ENCODE measurements at places on chromosomes 3 and 15. TPM values are rescaled to one million over a fixed set of nuclear protein-coding genes. Genes with fewer than 3 reads are reported as not detected.

DNA sequence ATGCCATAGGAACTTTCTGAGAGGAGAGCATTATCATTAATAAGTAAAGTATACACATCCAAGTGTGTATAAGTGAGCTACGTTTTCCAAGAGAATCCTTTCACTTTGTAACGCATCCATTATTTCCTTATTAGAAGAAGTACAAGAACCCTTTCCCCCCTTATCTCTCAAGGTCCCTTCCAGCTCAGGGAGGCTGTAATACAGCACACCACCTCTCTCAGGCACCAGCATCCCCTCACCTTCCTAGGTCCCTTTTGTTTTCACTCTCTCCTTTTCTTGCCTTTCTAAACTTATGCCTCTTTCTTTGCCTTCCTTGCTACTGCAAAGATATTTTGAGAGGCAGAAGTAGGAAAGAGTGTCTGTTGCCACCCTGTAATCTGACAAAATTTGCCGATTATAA is 446.0 kb downstream of the GRM7 start:
- no peaks in the 10 kb centered on the region for H3K4me1 ChIP-seq
- ATAC-seq, result no peak
- H3K27me3 ChIP-seq, result no peaks in the 10 kb centered on the region
- no peak overlapping the region for H3K4me3 ChIP-seq

DNA sequence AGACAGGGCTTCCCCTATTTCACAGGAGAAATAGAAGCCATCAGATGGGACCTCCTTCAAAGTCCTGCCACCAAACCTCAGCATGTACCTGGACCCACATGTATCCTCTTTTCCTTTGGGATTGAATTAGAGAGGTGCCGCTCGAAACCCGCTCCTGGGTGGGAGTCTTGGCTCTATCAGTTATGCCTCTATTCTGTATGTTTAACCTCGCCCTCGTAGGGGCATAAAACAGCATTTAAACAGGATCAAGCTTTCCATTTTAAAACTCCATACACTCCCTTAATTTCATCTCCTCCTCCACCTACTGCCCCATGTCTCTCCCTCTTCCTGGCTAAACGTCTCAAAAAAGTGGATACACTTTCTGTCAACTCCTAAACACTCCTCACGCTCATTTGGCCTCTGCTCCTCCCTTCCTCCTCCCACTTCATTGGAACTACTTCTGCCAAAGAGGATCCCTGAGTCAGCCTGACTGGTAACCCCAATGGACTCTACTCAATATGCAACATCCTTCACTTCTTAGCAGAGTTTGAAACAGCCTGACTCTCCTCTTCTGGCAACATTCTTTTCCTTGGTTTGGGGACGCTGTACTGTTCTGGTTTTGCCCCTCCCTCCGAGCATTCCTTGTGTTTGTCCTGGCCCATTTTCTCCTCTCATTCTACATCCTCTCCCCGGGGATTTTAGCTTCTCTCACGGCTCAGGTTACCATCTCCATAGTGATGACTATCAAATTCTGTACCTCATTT is 23.0 kb upstream of the MUC20 start:
- peak overlapping the region; percentile 6 for H3K27ac ChIP-seq
- ATAC-seq, result peak; percentile 51
- peaks cover 10% of the 10 kb centered on the region for H3K4me1 ChIP-seq
- no peak overlapping the region for H3K4me3 ChIP-seq
- no peaks in the 10 kb centered on the region for H3K36me3 ChIP-seq

GRCh38 chr3:10758304-10759037 is 57.6 kb upstream of the SLC6A11 start:
- no peaks in the 10 kb centered on the region for H3K36me3 ChIP-seq
- no peaks in the 10 kb centered on the region for H3K4me1 ChIP-seq
- no peak overlapping the region for H3K4me3 ChIP-seq
- peak; percentile 72 for ATAC-seq
- H3K27ac ChIP-seq, result no peak overlapping the region
- H3K27me3 ChIP-seq, result peaks cover 76% of the 10 kb centered on the region

DNA sequence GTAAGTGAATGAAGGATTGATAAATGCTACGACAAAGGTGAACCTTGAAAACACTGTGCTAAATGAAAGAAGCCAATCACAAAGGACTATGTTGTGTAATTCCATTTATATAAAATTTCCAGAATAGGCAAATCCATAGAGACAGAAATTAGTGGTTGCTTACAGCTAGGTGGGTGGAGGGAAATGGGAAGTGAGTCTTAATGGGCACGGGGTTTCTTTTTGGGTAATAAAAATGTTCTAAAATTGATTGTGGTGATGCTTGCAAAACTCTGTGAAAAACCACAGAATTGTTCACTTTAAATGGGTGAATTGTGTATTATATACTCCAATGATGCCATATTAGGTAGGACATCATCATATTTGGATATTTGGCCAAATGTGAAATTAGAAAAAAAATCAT is 20.9 kb upstream of the TEX9 start:
- no peaks in the 10 kb centered on the region for H3K4me1 ChIP-seq
- ATAC-seq, result no peak
- H3K27me3 ChIP-seq, result no peaks in the 10 kb centered on the region
- no peak overlapping the region for H3K27ac ChIP-seq
- H3K4me3 ChIP-seq, result no peak overlapping the region

DNA sequence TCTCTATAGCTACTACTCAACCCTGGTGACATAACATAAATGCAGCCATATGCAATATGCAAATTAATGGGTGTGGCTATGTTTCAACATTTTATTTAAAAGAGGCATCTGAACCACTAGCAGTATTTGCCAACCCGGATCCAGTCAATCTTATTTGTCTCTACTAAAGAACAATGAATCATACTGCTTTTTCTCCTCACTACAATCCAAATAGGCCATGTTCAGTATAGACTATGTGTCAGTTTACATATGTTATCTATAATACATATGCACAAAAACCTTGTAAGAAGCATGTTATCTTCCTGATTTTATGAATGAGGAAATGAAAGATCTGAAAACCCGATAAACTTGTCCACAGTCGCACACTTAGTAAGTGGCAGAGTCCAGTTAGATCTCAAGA is 125.7 kb downstream of the STAG1 start:
- H3K27me3 ChIP-seq, result no peaks in the 10 kb centered on the region
- no peak overlapping the region for H3K27ac ChIP-seq
- peaks cover 42% of the 10 kb centered on the region for H3K4me1 ChIP-seq
- H3K36me3 ChIP-seq, result no peaks in the 10 kb centered on the region
- ATAC-seq, result no peak
- no peak overlapping the region for H3K4me3 ChIP-seq

DNA sequence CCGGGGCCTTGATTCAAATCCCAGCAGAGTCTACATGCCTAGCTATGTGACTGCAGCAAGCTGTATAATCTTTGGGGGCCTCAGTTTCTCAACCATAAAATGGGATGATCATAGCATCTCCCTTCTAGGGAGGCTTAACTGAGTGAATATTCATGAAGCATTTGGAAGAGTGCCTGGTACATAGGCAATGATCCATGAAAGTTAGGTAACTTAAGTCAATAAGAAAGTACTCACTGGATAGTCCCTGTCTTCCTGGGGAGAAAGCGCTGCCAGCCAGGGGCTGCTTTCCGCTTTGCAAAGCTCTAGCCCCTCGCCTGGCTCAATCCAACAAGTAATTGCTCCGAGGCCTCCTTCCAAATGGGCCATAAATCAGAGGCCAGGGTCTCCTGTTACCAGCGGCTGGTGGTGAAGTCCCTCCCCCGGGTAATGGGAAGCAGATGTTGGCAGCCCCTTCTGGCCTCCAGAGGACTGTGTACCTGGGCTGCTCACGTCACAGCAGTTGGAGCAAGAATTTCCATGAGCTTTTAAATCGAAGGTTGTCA is 521.9 kb upstream of the PROK2 start:
- no peak overlapping the region for H3K27ac ChIP-seq
- no peaks in the 10 kb centered on the region for H3K36me3 ChIP-seq
- no peak for ATAC-seq
- H3K27me3 ChIP-seq, result no peaks in the 10 kb centered on the region
- no peak overlapping the region for H3K4me3 ChIP-seq

DNA sequence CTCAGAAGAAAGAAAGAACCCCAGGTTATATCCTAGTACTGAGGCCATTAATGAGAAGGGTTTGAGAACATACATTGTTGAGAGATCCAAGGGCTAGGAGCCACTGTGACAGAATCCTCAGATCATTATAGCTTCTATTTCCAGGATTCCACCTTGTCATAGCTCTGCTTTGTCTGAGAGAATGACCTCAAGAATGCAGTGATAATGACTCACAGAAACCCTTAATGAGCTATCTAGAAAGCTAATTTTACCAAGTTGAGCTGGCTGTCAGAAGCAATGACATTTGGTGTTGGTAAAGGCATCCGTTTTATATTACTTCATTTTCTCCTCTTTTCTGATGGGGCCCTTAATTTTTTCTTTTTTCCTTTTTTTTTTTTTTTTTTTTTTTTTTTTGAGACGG is 10.9 kb downstream of the TRIP4 start:
- H3K27me3 ChIP-seq, result no peaks in the 10 kb centered on the region
- H3K4me3 ChIP-seq, result no peak overlapping the region
- ATAC-seq, result no peak

DNA sequence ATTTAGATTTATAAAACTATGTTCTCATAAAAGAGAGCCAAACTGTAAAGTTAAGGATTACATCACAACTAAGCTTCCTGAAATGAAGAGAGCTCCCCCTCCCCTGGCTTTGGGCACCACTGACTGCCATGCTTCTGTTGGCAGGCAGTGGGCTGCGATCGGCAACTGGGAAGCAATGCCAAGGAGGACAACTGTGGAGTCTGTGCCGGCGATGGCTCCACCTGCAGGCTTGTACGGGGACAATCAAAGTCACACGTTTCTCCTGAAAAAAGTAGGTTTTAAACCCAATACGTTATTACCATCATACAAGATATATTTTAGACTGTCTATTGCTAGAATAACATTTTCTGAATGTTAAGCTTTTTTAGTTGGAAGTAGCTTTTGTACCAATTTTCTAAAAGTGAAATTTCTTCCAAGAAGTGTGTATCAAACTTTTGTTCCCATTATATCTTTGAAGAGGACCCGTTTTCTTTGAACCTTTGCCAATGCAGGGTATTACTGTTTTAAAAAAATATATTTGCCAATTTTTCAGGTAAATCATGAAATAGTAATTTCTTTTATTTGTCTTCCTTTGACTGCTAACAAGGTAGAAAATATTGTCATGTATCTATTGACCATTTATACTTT is 184.1 kb downstream of the ADAMTSL3 start:
- ATAC-seq, result no peak
- no peak overlapping the region for H3K4me3 ChIP-seq
- no peaks in the 10 kb centered on the region for H3K36me3 ChIP-seq
- H3K27me3 ChIP-seq, result no peaks in the 10 kb centered on the region

GRCh38 chr3:128783774-128784173 is 57.8 kb downstream of the RAB7A start:
- H3K27ac ChIP-seq, result no peak overlapping the region
- ATAC-seq, result no peak
- H3K4me3 ChIP-seq, result no peak overlapping the region
- H3K27me3 ChIP-seq, result no peaks in the 10 kb centered on the region
- H3K4me1 ChIP-seq, result peaks cover 100% of the 10 kb centered on the region

- no peaks in the 10 kb centered on the region for H3K4me1 ChIP-seq
- H3K36me3 ChIP-seq, result no peaks in the 10 kb centered on the region
- ATAC-seq, result no peak
- H3K27ac ChIP-seq, result no peak overlapping the region
- H3K27me3 ChIP-seq, result no peaks in the 10 kb centered on the region
These were observed 376.1 kb upstream of the MCTP2 start for GRCh38 chr15:93855181-93855826.

GRCh38 chr3:159263750-159264553 is 462.1 kb downstream of the MFSD1 start:
- H3K27ac ChIP-seq, result no peak overlapping the region
- H3K36me3 ChIP-seq, result no peaks in the 10 kb centered on the region
- H3K4me3 ChIP-seq, result no peak overlapping the region
- no peak for ATAC-seq
- no peaks in the 10 kb centered on the region for H3K4me1 ChIP-seq

- H3K27me3 ChIP-seq, result no peaks in the 10 kb centered on the region
- peaks cover 43% of the 10 kb centered on the region for H3K36me3 ChIP-seq
- no peak overlapping the region for H3K4me3 ChIP-seq
- H3K4me1 ChIP-seq, result no peaks in the 10 kb centered on the region
These were observed 75.9 kb downstream of the BOC start for GRCh38 chr3:113287111-113287802.

DNA sequence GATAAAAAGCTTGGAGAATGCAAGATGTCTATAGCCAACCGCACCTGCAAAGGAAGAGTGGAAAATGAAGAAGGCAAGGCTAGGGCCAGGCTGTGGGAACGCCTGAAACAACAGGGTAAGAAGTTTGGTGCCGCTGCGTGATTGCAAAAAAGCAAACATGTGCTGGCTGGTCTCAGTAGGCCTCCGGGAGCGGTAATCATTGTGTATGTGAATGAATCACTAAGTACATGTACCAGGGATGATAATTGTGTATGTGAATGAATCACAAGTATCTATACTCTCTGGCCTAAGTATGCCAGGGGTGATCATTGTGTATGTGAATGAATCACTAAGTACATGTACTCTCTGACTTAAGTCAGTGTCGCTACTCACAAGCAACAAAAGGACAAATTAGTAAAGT is 40.3 kb upstream of the PARL start:
- ATAC-seq, result no peak
- H3K27ac ChIP-seq, result no peak overlapping the region
- H3K4me3 ChIP-seq, result no peak overlapping the region
- no peaks in the 10 kb centered on the region for H3K27me3 ChIP-seq

GRCh38 chr15:52584414-52584813 is 15.6 kb upstream of the ARPP19 start:
- no peak overlapping the region for H3K27ac ChIP-seq
- H3K4me1 ChIP-seq, result no peaks in the 10 kb centered on the region
- H3K4me3 ChIP-seq, result no peak overlapping the region
- no peaks in the 10 kb centered on the region for H3K27me3 ChIP-seq
- ATAC-seq, result no peak

DNA sequence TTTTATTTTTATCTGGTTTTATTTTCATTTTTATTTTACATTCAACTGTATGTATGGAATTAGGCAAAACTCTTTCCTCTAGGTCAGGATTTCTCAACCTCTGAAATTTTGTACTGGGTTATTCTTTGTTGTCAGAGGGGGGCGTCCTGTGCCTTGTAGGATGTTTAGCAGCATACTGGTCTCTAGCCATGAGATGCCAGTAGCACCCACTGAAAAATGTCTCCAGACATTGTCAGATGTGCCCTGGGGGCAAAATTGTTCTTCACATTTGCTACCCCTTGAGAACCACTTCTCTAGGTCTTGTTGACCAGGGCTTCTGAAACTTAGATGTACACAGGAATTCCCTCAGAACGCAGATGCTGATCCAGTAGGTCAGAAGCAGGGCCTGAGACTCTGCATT is 5.4 kb downstream of the CHRNA5 start:
- H3K36me3 ChIP-seq, result no peaks in the 10 kb centered on the region
- no peak overlapping the region for H3K27ac ChIP-seq
- no peaks in the 10 kb centered on the region for H3K4me1 ChIP-seq
- H3K4me3 ChIP-seq, result no peak overlapping the region
- no peak for ATAC-seq

FBXW12 gene
- total RNA-seq, result not detected

HGD gene
- total RNA-seq, result not detected

RNF168 gene
- 19.4 TPM for total RNA-seq
